ENCODE measurements at places on chromosomes 13 and 19.

DNA sequence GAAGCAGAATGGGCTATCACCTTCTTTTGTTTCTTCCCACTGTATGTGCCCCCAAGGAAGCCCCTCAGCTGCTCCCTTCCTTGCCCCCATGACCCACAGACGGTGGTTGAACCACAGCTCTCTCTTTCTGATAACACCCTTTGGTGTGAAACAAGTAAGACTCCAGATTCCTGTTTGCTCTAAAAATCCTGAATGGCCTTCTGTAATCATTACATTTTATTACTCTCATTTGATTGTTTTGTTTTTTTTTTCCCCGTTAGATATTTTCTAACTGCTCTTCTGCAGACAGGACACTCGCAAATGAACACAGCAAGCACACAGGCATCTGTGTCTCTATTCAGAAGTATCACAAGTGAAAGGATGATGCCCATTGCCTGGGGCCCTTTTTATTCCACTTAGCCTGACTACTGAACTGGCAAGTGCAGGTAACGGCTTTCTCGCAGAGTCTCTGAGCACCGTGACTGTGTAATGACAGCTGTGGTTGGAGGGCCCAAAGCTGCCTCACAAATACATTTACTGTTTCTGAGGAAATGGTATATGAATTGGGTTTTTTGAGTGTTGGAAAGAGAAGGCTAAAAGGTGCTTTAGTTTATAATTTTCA is 59.3 kb downstream of the OXGR1 start:
- DNase-seq: no peak

GRCh38 chr13:110697842-110698241 is 8.1 kb downstream of the CARS2 start:
- no peak for DNase-seq

DNA sequence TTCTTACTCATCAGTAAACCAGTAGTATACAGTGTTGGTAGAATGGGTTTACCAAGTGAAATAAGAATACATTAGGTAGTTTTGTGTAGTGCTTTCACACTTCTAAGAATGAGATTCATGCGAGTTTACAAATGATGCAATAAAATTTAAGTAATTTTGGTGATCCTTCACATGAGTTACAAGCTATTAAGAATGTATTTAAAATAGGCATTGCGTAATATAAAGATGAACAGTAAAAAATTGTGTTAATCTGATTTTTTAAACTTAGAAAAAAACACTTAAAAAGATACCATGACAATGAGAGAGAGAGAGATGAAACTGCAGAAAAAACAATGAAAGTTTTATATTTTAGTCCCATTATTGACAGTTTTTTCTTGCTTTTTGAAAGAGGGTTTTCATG is 570.5 kb downstream of the SLITRK6 start:
- no peak for DNase-seq

DNA sequence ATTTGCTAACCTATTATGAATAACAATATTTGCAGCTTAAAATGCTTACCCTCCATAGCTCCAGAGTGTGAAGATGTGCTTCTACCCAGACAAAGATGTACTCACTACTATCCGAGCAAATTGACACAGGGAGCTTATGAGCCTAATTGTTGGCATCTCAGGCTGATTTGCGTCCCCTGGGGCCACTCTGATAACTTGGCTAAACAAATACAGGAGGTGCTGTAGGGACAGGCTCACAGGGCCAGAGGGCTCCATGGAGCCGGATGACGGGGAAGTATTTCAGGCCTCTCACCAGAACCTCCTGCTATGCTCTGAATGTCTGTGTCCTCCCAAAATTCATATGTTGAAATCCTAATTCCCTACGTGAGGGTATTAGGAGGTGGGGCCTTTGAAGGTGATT is 26.7 kb upstream of the C19orf12 start:
- no peak for DNase-seq

GRCh38 chr19:35301961-35302360 is 10.0 kb downstream of the MAG start:
- no peak for DNase-seq
